ENCODE measurements at places on chromosomes 12 and 14.

DNA sequence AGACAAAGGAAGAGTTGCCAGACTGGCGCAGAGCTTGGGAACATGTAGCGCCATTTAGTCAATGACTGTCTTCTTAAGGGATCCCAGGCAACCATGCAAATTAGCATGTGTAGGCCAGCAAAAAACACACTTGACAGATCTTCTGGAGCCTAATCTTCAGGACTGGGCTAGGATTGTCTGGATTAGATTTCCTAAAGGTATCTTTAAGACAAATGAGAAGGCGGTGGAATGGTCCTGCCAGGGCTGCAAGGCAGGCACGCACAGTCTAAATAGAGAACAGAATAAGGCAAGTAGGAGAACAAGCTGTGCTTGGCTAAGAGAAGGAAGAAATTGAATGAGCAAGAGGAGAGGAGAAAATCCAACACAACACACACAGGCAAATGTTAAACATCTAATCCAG lies 80.0 kb downstream of the CIT start:
- no peak for DNase-seq

DNA sequence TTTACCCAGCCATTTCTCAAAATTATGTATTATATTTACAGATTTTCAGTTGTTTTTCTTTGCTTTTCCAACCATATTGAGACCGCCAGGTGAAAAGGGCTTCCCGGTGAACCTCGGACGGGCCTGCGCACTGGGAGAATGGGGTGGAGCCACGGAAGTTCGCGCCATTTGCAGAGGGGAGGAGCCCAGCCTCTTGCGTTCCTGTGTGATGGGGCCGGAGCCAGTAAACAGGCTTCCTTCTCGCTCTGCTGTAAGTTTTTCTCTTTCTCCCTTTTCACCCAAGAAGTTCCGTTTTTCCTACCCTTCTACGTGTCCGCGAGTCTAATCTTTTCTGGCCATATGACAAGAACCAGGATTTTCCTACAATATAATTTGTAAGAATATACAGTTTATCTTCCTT lies 1108.8 kb upstream of the SEL1L start:
- no peak for DNase-seq

- DNase-seq: no peak
Observed at GRCh38 chr12:27226407-27226929, 17.6 kb upstream of the STK38L start.

GRCh38 chr14:22650960-22651521 lies 6.9 kb upstream of the OR6J1 start:
- DNase-seq: no peak

DNA sequence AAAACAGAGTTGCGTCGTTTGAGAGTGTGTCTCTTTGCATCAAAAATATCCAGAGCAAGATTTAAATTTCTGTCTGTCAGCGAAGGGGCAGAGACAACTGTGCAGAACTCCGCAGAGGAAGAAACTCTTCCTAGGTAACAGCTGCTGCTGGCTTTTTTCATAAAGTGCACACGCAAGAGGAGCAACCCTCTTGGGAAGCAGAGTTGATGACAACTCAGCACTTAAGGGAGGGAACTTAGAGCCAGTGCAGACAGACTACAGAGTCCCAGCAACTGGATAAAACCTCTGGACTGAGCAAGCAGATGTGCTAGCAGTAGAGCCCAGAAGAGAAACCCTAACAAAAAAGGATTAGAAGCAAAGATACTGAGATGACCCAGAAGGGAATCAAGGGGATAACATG lies 337.1 kb downstream of the PCNX1 start:
- DNase-seq: no peak

- no peak for DNase-seq
Observed at GRCh38 chr14:70788898-70789297, 20.4 kb downstream of the MAP3K9 start.

DNA sequence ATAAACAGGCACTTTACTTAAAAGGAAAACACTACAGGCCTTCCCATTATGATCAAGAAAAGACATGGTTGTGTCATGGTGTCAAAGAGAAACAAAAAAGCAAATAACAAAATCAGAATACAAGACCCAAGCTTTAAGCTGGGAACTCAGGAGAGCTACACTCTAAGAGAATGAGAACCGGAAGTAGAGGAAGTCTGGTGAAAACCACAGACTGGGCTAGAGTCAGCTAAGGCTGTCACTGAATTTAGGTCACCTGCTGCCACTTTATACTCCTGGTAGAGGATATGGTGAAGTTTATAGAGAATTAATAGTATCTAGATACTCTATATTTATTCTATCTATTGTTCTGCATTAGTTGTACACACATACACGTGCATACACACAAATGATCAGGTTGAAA lies 971.7 kb downstream of the FLRT2 start:
- no peak for DNase-seq

- no peak for DNase-seq
Observed at GRCh38 chr14:68592948-68593556, 199.8 kb downstream of the ZFP36L1 start.

DNA sequence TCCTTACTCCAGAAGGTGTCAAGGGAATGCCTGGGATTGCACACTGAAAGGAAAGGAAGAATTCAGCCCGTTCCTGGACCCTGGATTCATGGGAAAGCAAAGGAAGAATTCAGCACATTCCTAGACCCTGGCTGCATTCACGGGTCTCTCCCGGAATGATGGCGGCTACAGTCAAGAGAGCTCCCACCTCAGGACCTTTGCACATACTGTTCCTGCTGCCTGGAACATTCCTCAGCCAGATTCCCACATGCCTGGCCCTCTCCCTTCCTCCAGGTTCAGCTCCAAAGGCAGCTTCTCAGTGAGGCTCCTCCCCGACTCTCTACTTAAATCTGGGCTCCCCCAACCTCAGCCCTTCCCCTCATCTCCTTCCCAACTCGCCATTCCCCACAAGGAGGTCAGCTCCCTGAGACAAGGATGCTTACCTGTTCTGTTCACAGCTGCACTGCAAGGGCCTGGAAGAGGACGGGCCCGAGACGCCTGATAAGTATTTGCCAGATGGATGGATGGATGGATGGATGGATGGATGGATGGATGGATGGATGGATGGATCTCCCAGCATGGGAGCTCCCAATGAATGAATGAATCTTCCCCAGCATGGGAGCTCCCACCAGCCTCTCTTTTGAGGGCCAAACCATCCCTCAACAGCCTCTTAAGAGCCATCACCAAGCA lies 77.4 kb downstream of the NCOR2 start:
- no peak for DNase-seq

GRCh38 chr14:64550621-64551333 lies 1.0 kb downstream of the PPP1R36 start:
- DNase-seq: no peak

DNA sequence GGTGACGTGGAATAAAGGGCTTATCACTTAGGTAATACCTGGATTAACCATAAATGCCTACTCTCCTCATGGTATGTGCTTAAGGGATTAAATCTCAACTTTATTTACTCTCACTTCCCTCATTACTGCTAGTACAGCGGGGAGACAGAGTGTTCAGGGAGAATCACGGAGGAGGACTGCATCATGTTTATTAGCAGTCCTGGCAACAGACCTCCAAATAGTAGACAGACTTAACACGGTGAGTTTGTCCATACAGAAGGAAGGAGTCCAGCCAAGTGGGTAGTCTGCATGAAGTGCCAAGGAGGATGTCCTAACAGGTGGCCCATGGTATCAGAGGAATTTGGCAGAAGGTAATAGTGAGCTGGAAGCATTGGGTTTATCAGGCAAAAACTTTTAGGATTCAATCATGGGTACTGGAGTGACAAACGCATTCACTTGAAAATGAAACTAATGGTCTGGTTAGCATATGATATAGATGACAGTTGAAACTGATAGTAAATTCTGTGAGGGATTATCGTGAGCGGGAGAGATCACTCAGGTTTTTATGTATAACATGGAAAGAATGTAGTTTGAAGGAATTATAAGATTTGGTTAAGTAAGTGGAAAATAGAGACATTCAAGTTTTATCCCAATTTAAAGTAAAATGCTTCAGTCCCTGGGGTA lies 471.8 kb downstream of the TMEM117 start:
- no peak for DNase-seq

DNA sequence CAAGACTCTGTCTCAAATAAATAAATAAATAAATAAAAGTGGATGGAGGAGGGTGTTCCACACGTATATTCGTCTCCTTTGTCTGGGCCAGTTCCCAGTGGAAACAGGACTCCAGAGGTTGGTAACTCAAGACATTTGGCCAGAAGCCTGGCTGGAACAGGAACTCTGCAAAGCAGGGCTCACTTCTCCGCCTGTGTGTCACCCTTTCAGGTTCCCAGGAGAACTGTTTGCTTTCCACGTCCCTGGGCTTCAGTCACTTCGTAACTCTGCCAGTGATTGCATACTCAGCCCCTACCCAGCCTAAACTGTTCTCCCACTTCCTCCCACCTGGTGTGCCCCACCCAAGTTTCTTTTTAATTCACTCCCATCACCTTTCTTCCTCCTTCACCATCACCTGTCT lies 7.0 kb upstream of the UBE2N start:
- no peak for DNase-seq

DNA sequence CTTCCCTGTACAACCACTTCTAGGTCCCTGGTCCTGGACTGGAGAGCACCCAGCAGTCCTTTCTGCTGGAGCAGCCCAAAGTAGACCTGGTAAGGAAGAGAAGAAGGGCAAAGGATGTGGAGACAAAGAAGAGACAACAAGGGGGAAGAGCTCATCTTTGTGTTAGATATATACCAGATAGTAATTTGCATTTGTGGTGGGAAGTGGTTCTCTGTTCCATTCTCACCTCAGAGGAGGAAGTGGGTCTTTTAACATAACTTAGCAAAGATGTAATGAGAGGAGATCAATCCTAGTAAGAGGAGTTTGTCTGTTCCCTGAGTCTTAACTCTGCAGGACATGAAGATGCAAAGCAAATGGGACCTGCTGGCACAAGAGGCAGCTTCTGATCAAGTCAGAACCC lies 8.0 kb downstream of the CCDC198 start:
- DNase-seq: no peak

GRCh38 chr12:27076468-27076867 lies 5.9 kb downstream of the C12orf71 start:
- DNase-seq: no peak
